ENCODE measurements at places on chromosomes 2 and 18.

GRCh38 chr2:195498176-195498575, 158.8 kb upstream of the SLC39A10 start:
- DNase-seq, result peak; percentile 22

GRCh38 chr2:16741498-16741897, 75.9 kb upstream of the CYRIA start:
- DNase-seq, result no peak

- DNase-seq, result no peak
These were observed 661 bp upstream of the MGAT5 start for GRCh38 chr2:134253117-134253704.

DNA sequence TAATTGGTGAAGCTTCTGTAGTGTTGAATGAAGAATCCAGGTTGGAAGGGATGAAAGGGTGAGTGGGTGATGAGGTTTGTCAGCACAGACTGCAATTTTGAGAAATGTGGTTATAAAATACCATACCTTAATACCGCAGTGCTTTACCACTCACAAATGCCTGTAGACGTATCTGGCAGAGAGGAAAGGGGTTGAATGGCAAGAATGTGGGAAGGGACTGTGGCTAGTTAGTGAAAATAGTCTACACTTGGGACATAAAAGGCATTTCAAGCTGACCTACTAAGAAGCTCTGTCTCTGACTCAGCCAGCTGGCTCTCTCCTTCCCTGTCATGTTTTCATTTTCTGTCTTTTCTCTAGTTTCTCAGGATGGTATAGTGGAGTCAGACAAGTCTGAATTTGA, 25.1 kb downstream of the CDK15 start:
- DNase-seq, result peak; percentile 99

DNA sequence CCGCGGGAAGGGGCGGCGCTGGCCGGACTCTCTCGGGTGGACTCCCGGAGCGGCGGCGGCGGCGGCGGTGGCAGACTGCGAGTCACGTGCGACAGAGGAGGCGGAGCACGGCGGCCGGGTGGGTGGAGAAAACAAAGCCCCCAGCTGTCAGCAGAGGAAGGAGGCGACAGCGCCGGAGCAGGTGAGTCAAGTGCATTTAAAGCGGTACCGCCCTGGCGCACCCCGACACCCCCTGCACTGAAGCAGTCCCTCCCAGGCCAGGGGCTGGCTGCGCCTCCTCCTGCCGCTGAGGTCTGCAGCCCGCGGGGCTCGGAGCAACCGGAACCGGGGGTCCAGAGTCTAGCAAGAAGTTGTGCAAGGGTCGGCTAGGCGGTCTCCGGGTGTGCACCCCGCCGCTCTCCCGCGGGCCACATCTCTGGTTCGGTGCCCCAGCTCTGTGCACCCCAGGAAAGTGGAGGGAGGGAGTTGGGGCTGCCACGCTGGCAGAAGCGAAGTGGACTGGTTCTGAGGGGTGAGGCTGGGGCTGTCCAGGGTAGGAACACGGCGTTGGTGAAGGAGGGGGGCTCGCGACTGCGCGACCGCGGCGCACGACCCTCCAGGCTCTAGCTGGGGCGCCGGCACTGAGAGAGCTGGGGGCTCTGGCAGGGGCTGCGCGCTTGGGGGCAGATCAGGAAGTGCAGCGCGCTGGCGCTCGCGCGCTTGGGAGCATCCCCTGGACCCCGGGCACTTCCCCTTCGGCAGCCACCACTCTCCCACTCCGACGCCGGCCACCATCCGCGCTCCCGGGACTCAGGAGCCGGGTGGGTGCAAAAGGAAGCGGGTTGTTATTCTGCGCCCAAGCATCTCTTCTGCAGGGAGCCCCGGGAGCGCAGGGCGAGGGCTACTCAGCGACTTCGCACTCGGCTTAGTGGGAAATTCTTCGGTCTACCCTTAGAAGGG, 64.0 kb upstream of the MAPRE2 start:
- no peak for DNase-seq

- DNase-seq, result no peak
These were observed 27.9 kb downstream of the ITGAV start for GRCh38 chr2:186617771-186618170.

- DNase-seq, result no peak
These were observed 11.0 kb downstream of the FAM171B start for GRCh38 chr2:186704897-186705296.

GRCh38 chr2:174683392-174683759, 80.9 kb downstream of the CHRNA1 start:
- peak; percentile 62 for DNase-seq

- DNase-seq, result no peak
These were observed 2.5 kb upstream of the ICOS start for GRCh38 chr2:203934041-203934492.

GRCh38 chr18:1663879-1664705, 759.4 kb downstream of the ADCYAP1 start:
- peak; percentile 13 for DNase-seq

GRCh38 chr18:80088823-80089222, 20.2 kb upstream of the ADNP2 start:
- DNase-seq, result no peak

DNA sequence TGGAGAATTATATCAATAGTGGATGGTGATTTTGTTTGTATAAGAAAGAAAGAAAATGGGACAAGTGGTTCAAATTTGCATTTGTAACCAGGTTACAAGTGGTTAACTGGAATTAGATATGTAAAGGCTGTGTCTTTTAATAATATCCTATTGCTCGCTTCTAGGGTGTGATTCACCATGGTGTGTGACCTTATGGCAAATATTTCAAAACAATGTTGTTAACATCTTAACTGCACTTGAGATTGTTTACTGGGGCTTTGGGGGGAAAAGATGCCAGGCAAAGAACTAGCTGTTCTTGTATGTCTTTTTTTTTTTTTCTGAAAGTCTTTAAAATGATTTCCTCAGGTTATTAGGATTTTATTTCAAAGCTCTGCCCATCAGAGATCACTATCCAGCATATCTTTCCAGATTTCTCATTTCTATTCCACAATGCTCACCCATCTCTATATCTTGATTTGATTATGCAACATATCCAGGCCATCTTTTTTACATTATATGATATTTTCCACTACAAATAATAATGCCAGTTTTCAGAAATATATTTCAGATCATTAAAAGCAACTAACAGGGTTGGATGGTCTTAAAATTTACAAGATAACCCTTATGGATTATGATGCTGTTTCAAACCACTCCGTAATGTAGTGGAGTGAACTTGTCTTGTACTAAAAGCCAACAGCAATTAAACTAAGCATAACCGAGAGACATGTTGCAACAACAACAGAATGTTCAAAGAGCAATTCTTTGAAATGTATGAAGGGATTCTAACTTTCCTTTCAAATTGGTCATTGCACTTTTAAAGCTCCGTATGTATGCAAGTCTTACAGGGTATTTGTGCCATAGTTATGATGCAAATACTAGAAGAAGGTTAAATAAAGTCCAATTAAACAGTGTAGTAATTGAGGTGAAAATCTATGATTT, 341.5 kb upstream of the ETAA1 start:
- DNase-seq, result no peak

DNA sequence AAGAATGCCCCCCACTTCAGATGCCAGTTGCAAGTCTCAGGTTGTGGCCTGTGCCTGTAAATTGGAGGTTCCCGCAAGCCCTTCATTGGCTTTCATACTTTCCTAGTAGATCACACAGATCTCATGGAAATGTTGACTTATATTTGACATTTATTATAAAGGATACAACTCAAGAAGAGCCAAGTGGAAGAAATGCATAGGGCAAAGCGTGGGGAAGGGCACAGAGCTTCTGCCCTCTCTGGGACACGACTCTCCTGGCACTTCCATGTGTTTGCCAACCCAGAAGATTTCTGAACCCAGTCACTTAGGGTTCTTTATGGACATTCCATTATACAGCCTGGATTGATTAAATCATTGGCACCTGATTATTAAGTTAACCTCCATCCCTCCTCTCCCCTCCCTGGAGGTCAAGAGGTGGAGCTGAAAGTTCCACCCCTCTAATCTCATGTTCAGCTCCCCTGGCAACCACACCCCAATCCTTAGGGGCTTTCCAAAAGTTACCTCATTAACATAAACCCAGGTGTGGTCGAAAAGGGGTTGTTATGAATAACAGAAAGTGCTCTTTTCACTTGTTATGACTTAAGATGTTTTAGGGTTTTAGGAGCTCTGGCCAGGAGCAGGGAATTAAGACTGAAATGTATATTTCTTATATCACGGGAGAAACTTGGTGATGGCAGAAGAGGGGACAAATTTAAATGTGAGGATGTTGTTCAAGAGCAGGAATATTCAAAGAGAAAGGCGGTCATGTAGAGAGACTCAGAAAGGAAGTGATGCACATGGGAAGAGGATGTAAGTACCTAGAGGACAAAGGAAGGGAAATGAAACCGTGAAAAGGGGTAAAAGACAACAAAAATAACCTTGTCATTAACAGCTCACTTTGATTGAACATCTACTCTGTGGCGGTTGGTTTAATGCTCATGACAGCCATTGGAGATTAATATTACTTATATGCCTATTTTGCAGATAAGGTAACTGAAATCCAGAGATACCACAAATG, 31.8 kb downstream of the SP100 start:
- DNase-seq, result no peak

GRCh38 chr2:218996937-218997336, 3.7 kb upstream of the CRYBA2 start:
- no peak for DNase-seq

- DNase-seq, result no peak
These were observed 74.3 kb upstream of the SALL3 start for GRCh38 chr18:78905334-78905733.

- no peak for DNase-seq
These were observed 812.5 kb downstream of the DCC start for GRCh38 chr18:53152476-53152875.

DNA sequence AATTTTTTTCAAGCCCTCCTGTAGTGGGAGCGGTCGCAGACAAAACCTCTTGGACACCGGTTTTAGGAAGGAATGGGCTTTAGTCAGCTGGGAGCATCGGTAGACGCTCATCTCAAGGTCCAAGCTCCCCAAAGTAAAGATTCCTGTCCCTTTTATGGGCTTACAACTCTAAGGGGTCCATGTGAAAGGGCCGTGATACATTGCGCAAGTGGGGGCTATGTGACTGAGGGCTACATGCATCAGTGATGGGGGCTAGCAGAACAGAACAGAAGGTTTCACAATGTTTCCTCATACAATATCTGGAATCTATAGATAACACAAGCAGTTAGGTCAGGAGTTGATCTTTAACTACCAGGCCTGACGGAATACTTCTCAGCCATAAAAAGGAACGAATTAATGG, 62.5 kb downstream of the CAMKMT start:
- DNase-seq, result no peak

- DNase-seq, result no peak
These were observed 308.7 kb downstream of the CNTNAP5 start for GRCh38 chr2:124333784-124334183.

DNA sequence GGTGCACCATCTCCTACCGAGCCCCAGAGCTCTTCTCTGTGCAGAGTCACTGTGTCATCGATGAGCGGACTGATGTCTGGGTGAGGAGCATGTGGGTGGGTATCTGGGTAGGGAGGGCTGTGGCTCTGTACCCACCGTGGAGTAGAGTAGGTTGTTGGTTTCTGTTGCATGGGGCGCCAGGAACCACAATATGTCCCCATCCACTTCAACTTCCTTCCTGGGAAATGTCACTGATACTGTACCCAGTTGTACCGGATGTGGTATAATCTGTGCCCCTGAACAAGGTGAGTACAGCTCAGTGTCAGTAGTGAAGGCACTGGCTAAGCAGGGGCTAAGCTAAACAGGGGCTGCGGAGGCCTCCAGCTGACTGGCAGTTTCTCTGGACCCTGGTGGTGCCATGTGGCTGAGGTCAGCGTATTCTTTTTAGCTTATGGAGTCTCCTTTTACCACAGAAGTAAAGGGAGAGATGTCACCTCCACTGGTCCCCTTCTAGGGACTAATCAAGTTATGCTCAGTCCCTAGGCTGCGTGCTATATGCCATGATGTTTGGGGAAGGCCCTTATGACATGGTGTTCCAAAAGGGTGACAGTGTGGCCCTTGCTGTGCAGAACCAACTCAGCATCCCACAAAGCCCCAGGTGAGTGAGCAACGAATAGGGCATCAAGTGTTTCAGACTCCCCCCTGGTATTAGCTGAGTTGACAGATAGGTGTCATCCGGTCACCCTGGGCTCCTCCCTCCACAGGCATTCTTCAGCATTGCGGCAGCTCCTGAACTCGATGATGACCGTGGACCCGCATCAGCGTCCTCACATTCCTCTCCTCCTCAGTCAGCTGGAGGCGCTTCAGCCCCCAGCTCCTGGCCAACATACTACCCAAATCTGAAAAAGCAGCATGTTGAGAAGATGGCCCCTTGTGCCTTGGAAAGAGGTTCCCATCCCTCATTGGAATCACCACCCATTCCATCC, 2.7 kb downstream of the STK16 start:
- no peak for DNase-seq

All from fibroblast of upper back skin (primary cell).